ENCODE measurements at places on chromosomes 3 and 15.

DNA sequence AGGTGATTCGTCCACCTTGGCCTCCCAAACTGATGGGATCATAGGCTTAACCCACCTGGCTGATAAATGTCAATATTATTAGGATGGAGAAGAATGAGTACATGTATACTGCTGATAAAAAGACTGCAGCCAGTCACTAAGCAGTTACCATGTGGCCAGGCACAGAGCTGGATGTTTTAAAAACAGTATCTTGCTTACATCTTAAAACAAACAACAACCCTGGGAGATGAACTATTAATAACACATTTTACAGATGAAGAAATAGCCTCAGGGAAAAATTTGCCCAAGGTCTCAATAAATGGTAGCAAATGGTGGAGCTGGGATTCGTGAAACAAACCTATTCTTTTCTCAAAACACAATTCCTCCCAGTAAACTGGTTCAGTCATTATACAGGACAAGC is 18.1 kb downstream of the IL17RD start:
- DNase-seq, result no peak

DNA sequence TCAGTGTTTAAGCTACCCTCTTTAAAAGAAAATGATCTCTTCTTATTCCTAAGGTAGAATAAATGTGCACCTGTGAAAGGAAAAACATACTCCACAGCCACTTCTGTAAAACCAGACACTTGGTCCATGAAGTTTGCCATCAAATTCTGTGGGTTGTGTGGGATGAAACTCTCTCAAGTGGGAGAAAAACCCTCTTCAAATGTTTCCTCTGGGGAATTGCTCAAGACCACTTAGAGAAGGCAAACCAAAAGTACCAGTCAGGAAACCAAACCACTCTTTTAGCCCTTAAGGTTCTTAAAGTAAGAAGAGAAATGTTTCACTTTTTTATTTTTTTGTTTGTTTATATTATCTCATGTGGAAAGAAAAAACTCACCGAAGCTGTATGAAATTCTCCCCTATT is 1.2 kb downstream of the COL8A1 start:
- no peak for DNase-seq

- DNase-seq, result no peak
Observed at GRCh38 chr15:101188637-101189408, 63.0 kb downstream of the CHSY1 start.

DNA sequence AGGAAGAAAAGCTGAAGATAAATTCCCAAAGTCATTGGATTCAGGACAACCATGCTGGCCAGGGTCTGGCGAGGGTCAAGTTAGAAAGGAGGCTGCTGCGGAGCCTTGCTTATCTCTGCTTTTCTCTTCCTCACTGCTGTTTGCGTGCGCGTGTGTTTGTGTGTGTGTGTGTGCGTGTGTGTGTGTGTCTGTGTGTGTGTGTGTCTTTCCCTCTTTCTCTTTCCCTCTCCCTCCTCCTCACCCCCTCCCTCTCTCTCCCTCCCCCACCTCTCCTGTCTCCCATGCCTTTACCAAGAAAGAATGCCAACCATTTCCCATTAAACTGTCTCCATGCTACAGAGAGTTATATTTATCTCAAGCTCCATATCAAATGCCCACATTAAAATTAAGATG is at the start of gene COLQ:
TSS of gene COLQ (minus strand) at position 134 of the 393 bp plus-strand sequence. CDS start at position 53, 81 bp downstream.
- DNase-seq, result no peak

- no peak for DNase-seq
Observed at GRCh38 chr15:64009241-64009640, 37.0 kb downstream of the DAPK2 start.

GRCh38 chr15:55289011-55289745 is 435 bp downstream of the RAB27A start:
- DNase-seq, result peak; percentile 33

- peak; percentile 53 for DNase-seq
Observed at GRCh38 chr3:185353823-185354614, 8.9 kb upstream of the MAP3K13 start.

DNA sequence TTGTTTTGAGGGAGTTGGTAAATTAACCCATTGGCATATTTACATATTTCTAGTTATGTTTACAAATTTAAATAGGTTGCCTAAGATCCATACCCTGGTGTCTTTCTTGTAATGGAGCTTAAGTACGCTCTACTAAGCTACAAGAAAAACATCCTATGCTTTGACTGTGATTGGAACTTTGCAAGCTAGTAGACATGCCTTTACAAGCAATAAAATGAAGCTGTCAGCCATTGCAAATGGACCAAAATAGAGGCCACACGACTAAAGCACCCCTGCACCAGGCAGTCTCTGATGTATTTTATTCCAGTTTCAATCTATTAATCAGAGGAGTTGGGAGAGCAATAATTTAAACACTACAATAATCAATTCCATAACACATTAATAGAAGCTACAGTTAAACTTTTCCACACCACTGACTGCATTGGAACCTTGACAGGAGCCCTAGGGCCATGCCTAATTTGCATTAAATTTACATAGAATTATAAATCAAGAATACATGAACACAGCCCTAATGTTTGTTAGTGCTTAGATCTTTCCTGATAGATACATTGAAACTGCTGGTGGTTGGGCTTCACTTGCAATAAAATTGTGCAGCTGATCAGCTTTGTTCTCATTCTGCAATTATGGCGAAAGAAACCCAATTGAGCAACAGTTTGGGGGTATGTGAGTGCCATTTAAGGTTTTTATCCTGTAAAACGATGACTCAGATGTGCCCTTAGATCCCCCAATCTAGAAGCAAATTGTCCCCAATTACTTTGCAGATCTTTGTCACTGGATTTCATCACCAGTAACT is 360.1 kb downstream of the LSAMP start:
- DNase-seq, result no peak

- no peak for DNase-seq
Observed at GRCh38 chr3:179149951-179150350, 1.8 kb downstream of the PIK3CA start.

DNA sequence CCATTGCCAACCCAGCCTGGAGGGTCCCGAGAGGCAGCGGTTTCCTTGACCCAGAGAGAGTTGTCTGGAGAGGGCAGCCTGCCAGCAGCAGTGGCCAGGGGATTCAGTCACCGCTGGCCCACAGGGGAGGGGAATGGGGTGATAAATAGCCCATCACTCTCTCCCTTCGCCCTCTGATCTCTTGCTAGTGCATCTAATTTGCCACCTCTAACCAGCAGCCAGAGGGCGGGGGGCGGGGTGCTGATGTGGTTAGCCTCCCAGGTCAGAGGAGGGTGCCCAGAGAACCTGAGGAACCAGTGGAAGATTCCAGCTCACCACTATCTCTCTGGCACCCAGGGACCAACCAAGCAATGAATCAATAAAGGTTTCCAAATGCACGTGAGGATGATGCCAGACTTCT is 35.1 kb upstream of the SLC6A11 start:
- DNase-seq, result no peak

- DNase-seq, result no peak
Observed at GRCh38 chr3:105162448-105162847, 204.3 kb upstream of the ALCAM start.

Data from left kidney (tissue), 8 donors.